ENCODE measurements at places on chromosomes 6 and 20.

- no peaks in the 10 kb centered on the region for H3K36me3 ChIP-seq
- no peak overlapping the region for H3K27ac ChIP-seq
- no peaks in the 10 kb centered on the region for H3K27me3 ChIP-seq
- H3K4me3 ChIP-seq: no peak overlapping the region
- H3K4me1 ChIP-seq: no peaks in the 10 kb centered on the region
- DNase-seq: no peak
Observed at GRCh38 chr20:39326050-39326449, 363.9 kb downstream of the DHX35 start.

GRCh38 chr20:37295595-37295994 is 6.1 kb downstream of the MANBAL start:
- no peak overlapping the region for H3K4me3 ChIP-seq
- no peaks in the 10 kb centered on the region for H3K36me3 ChIP-seq
- peak overlapping the region; percentile 62 for H3K27ac ChIP-seq
- H3K4me1 ChIP-seq: peaks cover 45% of the 10 kb centered on the region

DNA sequence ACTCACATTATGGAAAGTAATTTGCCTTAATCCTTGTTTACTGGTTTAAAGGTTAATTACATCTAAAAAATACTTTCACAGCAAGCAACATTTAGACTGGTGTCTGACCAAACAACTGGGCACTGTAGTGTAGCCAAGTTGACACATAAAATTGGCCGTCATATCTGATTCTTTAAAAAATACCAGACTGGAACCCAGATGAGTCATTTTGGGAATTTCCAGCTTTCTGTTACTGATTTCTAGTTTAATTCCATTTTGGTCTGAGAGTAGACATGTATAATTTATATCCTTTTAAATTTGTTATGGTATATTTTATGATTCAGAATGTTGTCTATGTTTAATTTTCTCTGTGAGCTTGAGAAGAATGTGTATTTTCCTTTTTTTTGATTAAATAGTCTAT is 44.1 kb downstream of the SCP2D1 start:
- peaks cover 19% of the 10 kb centered on the region for H3K4me1 ChIP-seq
- no peaks in the 10 kb centered on the region for H3K36me3 ChIP-seq
- no peak for DNase-seq

GRCh38 chr6:159594750-159595117 is 98.3 kb downstream of the SOD2 start:
- H3K36me3 ChIP-seq: no peaks in the 10 kb centered on the region
- H3K27me3 ChIP-seq: no peaks in the 10 kb centered on the region
- no peak overlapping the region for H3K27ac ChIP-seq
- no peak for DNase-seq

DNA sequence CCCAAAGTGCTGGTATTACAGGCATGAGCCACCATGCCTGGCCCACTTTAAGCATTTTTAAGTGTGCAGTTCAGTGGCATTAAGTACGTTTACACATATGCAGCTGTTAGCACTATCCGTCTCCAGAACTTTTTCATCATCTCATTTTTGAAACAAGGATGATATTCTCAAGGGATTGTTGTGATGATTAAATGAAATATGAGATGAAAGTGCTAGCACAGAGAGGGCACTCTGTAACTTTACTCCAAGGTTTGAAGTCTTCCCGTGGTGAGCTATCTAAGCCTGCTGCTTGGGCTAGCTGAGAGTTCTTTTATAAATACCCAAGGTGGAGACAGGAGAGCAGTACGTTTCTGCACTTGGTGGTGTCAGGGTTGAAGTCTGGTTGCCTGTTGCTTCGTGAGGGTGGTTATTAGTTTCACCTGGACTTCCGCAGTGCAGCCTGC is 6.6 kb downstream of the TM9SF4 start:
- no peak overlapping the region for H3K4me3 ChIP-seq
- no peak overlapping the region for H3K27ac ChIP-seq
- no peak for DNase-seq
- H3K36me3 ChIP-seq: peaks cover 12% of the 10 kb centered on the region

DNA sequence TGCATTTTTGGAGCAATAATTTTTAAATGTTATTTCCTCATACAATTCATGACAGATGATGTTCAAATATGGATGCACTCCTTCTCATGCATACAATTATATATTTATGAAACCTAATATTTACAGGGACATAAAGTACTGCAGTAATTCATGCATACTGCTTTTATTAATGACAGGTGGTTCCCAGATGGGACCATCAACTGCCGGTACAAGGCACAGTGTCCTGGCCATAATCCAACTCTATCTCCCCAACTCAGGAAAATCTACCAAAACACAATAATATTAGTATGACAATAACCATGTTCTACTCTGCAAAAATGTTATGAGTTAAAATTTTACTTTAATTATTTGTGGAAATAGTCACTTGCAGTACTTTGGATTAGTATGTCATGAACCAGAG is 77.8 kb downstream of the VIP start:
- no peak overlapping the region for H3K4me3 ChIP-seq
- no peaks in the 10 kb centered on the region for H3K36me3 ChIP-seq
- no peak for DNase-seq

GRCh38 chr6:43645613-43645964 is 753 bp downstream of the RSPH9 start:
- no peaks in the 10 kb centered on the region for H3K4me1 ChIP-seq
- no peaks in the 10 kb centered on the region for H3K27me3 ChIP-seq

- no peaks in the 10 kb centered on the region for H3K36me3 ChIP-seq
- no peak for DNase-seq
- no peak overlapping the region for H3K4me3 ChIP-seq
Observed at GRCh38 chr20:4071178-4071693, 55.9 kb upstream of the RNF24 start.

- no peak for DNase-seq
- H3K36me3 ChIP-seq: no peaks in the 10 kb centered on the region
- no peaks in the 10 kb centered on the region for H3K27me3 ChIP-seq
- no peaks in the 10 kb centered on the region for H3K4me1 ChIP-seq
- no peak overlapping the region for H3K27ac ChIP-seq
- H3K4me3 ChIP-seq: no peak overlapping the region
Observed at GRCh38 chr6:132280436-132280835, 120.8 kb downstream of the MOXD1 start.

GRCh38 chr6:105097288-105097687 is 82.5 kb downstream of the POPDC3 start:
- H3K36me3 ChIP-seq: no peaks in the 10 kb centered on the region
- no peaks in the 10 kb centered on the region for H3K4me1 ChIP-seq
- H3K4me3 ChIP-seq: no peak overlapping the region
- DNase-seq: no peak
- no peaks in the 10 kb centered on the region for H3K27me3 ChIP-seq
- no peak overlapping the region for H3K27ac ChIP-seq

- H3K27me3 ChIP-seq: no peaks in the 10 kb centered on the region
- H3K36me3 ChIP-seq: no peaks in the 10 kb centered on the region
- H3K27ac ChIP-seq: peak overlapping the region; percentile 16
- DNase-seq: no peak
- H3K4me1 ChIP-seq: no peaks in the 10 kb centered on the region
Observed at GRCh38 chr6:3517350-3517749, 60.5 kb upstream of the SLC22A23 start.

Data from esophagus squamous epithelium (tissue), 5 donors.